Aorta (tissue), 5 donors: ENCODE measurements at places on chromosomes 2 and 18. TPM values are rescaled to one million over a fixed set of nuclear protein-coding genes. Genes with fewer than 3 reads are reported as not detected.
A peak's percentile ranks its signal among the peaks of the same experiment; 100 is the strongest.

Gene FAM228A
- 1.7 TPM for total RNA-seq

DNA sequence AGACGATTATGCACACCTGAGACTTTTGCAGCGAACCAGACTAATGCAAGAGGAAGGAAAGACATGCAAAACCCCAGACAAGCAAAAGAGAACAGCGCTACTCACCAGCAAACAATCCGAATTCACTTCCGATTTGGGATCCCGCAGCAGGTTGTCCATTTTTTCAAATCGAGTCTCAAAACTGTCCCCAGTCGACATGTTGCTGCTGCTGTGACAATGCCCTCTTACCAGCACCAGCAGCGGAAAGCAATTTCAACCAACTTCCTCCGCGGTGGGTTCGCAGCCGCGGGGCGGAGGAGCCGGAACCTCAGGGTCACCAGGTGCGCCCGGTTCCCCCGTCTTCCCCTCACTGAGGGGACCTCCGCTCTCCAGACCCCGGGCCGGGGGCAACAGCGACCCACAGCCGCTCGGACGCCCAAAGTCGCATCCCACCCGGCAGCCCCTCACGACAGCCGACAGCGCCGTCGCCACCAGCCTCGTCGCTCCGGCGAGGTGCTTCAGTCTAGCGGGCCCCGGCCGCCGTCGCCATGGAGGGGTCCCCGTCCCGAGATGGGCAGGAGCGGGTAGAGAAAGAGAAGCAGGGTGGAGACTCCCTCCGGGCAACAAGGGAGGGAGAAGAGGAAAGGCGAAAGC, 784 bp downstream of the ROCK1 start:
- peak; percentile 66 for DNase-seq
- no peaks in the 10 kb centered on the region for H3K27me3 ChIP-seq
- no peaks in the 10 kb centered on the region for H3K36me3 ChIP-seq
- peak overlapping the region; percentile 90 for H3K4me3 ChIP-seq
- peaks cover 2% of the 10 kb centered on the region for H3K4me1 ChIP-seq

- H3K27me3 ChIP-seq: no peaks in the 10 kb centered on the region
- DNase-seq: no peak
- no peaks in the 10 kb centered on the region for H3K36me3 ChIP-seq
- H3K4me1 ChIP-seq: no peaks in the 10 kb centered on the region
These were observed 71.9 kb downstream of the TNP1 start for GRCh38 chr2:216787851-216788540.

DNA sequence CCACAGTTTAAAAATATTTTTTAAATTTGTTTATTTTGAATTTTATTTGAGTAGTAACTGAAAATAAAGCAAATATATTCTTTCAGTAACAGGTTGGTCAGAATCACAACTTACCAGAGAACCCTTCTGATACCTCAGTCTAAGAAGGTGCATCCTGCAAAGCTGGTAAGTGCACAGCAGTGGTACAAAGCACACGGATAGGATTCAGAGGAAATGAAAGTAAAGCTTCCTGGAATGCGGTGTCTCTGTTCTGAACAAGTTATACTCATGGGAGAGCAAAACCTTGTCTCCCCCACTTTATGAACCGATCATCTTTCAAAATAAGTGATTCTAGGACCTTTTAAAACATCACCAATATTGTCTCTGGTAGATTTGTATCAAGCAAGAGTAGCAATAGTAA, 398.3 kb downstream of the TMX3 start:
- H3K36me3 ChIP-seq: no peaks in the 10 kb centered on the region
- H3K4me3 ChIP-seq: no peak overlapping the region
- H3K27me3 ChIP-seq: no peaks in the 10 kb centered on the region

GRCh38 chr2:84888401-84889276, 7.8 kb upstream of the TRABD2A start:
- H3K27me3 ChIP-seq: no peaks in the 10 kb centered on the region
- H3K27ac ChIP-seq: no peak overlapping the region
- no peak overlapping the region for H3K4me3 ChIP-seq
- peak; percentile 58 for DNase-seq
